HCT116 (cell line): ENCODE measurements at places on chromosomes 6 and 20.
A peak's percentile ranks its signal among the peaks of the same experiment; 100 is the strongest.

GRCh38 chr6:41580690-41581089 lies 34.5 kb downstream of the FOXP4 start:
- no peak for DNase-seq

- DNase-seq: no peak
Measured at GRCh38 chr6:109056661-109057060, 38.0 kb downstream of the SESN1 start.

DNA sequence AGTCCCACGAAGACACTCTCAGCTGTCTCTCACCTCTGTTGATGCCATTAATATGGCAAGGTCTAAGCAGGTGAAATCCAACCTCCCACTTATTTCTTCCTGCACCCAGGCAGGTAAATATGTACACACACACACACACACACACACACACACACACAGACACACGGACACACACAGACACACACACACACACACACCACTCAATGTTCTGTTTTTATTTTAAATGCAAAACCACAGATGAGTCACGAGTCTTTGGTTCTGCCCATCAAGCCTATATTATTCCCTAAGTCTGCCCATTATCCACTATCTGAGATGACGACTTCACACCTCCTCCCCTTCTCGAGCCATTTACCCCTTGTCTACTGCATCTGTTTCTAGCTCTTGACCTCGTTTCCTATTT lies 344.7 kb downstream of the CDH26 start:
- DNase-seq: no peak

DNA sequence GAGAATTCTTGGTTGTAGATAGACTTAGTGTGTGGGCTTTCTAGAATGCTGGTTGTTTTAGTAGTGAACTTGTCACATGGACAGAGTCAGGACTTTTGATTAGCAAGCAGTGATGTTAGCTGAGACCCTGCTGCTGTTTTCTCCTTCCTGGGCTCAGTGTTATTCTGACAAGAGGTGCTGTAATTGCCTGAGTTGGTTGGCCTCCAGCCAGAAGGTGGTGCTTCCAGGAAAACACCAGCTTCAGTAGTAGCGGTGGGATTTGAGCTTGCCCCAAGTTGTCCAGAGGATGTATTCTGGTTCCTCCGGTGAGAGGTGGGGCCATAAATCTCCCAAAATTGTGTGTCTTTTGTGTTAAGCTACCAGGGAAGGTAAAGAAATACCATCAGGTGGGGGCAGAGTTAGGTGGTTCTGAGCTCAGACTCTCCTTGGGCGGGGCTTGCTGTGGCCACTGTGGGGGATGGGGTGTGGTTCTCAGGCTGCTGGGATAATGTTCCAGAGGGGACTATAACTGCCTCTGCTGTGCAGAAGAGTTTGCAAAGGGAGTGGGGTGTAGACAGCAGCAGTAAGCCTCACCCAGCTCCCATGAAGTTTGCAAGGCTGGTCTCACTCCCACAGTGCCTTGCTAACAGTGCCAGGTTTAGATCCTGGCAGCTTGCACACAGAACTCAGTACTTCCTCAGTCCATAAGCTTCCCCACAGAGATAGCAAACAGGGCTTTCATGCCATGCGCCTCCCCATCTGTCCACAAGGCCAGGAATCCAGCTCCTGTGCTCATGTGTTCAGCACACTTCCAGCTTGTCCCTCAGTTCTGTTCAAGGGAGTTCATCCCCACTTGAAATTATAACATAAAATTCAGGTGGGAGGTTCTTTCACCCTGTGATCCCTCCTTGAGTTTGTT lies 278.4 kb upstream of the PTCHD4 start:
- DNase-seq: no peak

DNA sequence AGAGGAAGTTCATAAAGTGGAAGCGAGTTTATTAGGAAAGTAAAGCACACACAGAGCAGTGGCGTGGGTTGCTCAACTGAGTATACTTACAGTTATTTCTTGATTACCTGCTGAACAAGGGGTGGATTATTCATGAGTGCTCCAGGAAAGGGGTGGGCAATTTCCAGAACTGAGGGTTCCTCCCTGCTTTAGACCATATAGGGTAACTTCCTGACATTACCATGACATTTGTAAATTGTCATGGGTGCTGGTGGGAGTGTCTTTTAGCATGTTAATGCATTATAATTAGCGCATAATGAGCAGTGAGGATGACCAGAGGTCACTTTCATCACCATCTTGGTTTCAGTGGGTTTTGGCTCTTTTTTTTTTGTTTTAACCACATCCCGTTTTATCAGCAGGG lies 29.8 kb downstream of the PDYN start:
- DNase-seq: no peak

GRCh38 chr6:133205304-133205703 lies 35.9 kb upstream of the EYA4 start:
- no peak for DNase-seq

DNA sequence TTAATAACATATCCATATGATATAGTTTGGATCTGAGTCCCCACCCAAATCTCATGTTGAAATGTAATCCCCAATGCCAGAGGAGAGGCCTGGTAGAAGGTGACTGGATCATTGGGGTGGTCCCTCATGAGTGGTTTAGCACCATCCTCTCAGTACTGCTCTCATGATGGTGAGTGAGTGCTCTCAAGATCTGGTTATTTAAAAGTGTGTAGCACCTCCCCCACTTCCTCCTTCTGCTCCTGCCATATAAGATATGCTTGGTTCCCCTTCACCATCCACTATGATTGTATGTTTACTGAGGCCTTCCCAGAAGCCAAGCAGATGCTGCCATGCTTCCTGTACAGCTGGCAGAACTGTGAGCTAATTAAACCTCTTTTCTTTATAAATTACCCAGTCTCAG lies 22.9 kb downstream of the IRF4 start:
- DNase-seq: no peak

DNA sequence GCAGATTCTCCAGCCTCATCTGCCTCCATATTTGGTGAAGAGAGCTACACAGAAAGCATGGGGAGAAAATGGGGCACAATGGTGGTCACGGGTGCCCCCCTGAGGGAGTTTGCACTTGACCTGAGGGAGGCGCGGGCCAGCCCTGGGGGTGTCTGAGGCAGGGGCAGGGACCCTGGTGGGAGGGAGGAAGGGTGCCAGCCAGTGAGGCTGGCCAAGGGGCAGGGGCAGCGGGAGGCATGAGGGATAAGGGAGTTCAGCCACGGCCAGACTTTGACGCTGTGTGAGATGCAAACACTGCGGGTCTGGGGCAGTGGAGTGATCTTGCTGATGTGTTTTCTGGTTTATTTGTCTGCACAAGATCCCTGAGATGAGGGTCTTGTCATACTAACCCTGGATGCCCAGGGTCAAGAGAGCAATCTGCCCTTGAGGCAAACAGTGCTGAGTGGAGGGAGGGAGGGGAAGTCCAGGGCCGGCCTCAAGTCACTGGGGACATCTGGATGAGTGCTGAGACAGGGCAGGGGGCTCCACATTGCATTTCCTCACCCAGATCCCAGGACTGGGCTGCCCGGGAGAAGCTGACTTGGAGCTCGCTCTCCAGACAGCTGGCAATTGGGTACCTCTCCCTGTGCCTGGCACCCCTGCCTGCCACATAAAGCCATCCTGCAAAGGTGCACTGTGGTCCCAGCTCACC lies 8.8 kb upstream of the PCMTD2 start:
- DNase-seq: no peak

DNA sequence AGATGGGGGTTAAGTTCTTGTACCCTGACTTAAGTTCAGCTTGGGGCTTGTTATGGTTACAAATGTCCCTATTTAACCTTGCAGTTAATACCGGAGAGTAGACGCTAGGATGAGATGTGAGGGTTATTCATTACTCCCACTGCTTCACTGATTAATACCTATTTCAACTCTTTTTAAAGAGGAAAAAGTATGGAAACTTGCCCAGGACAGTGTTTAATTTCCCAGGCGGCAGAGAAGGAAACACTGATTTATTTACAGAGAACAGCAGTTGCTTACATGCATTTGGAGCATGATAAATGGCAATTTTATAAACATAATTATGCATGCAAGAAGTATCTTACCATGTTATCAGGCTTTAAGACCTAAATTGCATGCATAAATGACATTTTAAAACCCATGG lies 137.7 kb downstream of the RCAN2 start:
- DNase-seq: no peak

DNA sequence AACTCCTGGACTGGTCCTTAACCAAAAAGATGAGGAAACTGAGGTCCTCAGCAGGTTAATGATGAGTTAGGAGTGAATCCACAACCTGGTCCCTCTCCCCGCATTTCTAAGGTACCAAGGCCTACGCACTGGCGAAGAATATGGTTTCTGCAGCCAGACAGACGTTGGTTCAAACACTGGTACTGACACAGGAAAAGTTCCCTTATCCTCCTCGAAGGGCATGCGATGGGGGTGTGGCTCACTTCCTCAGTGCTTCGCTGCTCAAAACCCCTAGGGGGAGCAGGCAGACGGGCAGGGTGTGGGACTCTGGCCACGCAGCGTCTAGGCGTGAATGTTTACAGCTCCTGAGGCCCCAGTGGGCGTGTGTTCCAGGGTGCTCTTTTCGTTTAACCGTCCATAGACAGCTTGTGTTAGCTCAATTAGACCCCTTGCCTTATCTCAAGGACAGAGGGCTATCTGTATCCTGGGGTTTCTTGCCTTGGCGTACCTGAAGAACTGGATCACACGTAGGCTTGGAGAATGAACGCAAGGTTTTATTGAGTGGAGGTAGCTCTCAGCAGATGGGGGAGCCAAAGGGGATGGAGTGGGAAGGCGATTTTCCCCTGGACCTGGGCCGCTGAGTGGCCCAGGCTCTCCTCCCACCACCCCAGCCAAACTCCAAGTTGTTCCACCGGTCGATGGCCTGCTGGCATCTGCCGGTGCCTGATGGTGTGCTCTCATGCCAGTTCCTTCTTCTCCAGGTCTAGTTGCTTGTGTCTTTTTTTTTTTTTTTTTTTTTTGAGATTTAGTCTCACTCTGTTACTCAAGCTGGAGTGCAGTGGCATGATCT lies 31.8 kb upstream of the PTPN1 start:
- DNase-seq: peak; percentile 47

DNA sequence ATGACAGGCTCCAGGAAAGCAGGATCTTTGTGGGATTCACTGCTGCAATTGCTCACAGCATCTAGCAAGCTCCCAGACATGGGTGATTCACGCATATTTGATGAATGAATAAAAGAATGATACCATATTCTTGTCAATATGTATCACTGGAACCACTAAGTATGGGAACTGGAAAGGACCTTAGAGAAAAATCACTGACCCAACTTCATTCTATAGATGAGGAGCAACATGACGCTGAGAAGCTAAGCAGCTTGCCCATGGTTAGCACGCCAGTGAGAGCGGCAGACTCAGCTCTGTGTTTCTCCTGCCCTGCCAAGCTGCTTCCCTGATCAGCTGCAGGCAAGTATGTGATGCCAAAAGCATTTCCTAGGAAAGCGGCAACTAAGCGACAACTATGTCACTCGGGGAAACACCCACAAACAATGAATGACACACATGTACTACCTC lies 66.8 kb downstream of the PPP1R3G start:
- DNase-seq: no peak

DNA sequence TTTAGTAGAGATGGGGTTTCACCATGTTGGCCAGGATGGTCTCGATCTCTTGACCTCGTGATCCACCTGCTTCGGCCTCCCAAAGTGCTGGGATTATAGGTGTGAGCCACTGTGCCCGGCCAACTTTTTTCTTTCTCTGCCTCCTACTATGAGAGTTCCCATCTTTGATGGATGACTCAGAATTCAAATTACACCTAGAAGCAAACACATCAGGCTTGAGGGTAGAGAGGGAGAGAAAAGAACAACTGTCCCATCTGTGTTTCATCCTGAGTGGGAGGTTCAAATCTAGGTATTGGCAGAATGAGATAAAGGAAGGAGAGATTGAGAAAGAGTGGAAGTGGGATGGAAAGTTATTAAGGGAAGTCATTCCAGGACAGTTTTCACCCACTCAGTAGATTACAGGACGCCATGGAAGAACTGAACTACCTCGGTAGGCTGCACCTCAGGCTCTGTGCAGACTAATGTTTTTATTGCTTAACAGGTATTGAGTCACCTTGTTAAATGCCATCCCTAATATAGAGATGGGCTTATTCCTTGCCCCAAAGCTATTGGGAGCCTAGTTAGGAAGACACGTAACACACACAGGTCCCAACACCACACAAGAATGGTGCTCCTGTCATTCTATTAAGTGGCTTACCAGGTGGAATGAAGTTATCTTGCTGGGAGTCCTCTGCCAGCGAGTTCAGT lies 275.7 kb downstream of the SOX4 start:
- DNase-seq: no peak

GRCh38 chr6:22294301-22294700 lies 2.5 kb downstream of the PRL start:
- no peak for DNase-seq

- DNase-seq: no peak
Measured at GRCh38 chr6:88441346-88441745, 275.2 kb upstream of the CNR1 start.

DNA sequence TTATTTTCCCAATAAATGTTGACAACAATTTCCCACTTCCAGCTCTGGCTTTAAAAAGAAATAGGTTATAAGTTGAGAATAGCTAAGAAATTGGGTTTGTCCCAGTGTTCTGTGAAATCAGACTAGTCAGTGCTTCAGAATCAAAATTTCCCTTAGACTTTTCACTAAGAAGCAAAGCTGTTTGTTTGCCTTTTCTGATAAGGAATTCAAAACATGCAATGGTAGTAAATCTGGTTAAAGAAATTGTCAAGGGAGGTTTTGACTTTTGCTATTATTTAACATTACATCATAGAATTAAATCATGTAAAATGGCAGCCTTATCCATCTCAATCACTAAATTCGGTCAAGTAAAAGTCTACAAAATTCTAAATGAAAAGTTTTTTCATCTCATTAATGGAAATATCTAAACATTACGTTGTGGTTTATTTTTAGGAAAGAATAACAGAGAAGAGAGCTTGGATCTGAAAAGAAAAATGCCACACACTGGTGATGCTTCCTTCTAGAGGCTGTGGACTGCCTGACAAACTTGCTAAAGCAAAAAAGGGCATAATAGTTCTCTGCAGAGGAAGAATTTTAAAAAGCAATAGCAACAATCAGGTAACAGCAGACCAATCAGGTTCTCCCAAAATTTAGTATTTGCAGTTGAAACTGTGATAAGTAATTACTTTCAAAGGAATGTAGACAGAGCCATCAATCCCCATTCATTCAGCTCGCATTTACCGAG lies 36.4 kb downstream of the PLAGL1 start:
- DNase-seq: no peak

GRCh38 chr6:13851330-13851729 lies 37.0 kb upstream of the MCUR1 start:
- DNase-seq: no peak

- DNase-seq: no peak
Measured at GRCh38 chr20:60903325-60903971, 348.6 kb upstream of the CDH4 start.

DNA sequence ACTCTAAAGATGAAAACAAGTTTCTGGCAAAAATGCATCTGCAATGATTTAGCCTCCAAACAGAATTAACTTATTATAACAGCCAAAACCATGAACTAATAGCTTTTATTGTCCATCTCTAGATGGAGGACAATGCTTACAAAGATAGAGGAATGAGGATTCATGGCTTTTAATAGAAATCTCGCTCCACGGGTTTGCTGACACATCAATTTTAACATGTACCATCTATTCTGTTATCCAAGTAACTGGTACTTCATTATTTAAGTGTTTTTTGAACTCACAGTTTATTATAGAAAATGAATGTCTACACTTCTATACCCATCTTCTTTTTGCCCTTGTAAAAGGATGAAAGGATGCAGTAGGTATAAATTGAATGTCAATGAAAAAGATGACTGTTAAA lies 10.8 kb downstream of the TMX4 start:
- DNase-seq: no peak
